ENCODE measurements at places on chromosomes 16 and 17.
A peak's percentile ranks its signal among the peaks of the same experiment; 100 is the strongest.

GRCh38 chr16:81515281-81515680 is 70.7 kb downstream of the CMIP start:
- no peak for DNase-seq

- DNase-seq: peak; percentile 3
Observed at GRCh38 chr17:55238931-55239297, 25.8 kb upstream of the HLF start.

- DNase-seq: no peak
Observed at GRCh38 chr17:79920751-79921410, 81.6 kb upstream of the CBX4 start.

- no peak for DNase-seq
Observed at GRCh38 chr17:37513711-37514110, 24.0 kb downstream of the DUSP14 start.

DNA sequence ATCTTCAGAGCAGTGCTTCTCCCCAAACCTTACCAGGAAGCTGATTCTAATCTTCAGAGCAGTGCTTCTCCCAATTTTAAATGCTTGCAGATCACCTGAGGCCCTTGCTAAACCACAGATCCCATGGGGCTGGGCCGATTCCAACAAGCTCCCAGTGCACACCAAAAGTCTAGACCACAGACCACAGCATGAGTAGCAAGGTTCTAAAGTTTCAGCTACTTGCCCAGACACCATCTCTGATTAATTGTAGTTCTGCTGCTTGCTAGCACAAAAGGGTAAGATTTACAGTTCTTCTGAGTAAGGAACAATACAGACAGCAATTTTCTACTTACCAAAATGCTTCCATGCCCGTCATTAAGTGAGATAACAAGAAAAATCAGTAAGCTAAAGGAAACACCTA is 12.2 kb downstream of the CLEC3A start:
- DNase-seq: no peak

GRCh38 chr16:24346734-24347133 is 90.6 kb downstream of the CACNG3 start:
- DNase-seq: no peak

- DNase-seq: peak; percentile 61
Observed at GRCh38 chr17:17063546-17064122, 21.4 kb downstream of the MPRIP start.

DNA sequence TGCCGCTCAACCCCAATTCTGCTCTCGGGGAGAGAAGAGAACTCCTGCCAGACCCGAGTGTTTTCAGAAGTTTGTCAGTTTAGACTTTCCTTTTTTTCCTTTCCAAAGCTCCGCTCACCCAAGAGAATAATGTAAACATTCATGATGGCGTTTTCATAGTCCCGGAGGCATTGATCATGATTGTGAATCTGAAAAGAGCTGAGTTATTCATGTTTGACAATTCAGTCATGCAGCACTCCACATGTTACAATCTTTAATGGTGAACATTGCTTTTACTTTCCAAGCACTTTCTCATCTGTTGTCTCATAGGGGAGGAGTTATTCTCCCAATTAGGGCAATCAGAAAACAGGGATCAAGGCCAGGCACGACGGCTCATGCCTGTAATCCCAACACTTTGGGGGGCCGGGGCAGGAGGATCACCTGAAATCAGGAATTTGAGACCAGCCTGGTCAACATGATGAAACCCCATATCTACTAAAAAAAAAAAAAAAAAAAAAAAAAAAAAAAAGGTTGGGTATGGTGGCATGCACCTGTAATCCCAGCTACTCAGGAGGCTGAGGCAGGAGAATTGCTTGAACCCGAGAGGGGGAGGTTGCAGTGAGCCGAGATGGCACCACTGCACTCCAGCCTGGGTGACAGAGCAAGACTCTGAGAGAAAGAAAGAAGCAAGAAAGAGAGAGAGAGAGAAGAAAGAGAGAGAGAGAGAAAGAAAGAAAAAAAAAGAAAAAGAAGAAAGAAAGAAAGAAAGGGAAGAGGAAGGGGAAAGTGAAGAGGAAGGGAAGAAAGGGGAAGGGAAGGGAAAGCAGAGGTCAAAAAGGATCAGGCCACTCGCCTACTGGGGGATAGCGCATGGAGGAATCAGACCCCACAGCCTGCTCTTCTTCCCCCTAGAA is 70.0 kb upstream of the TNRC6C start:
- DNase-seq: peak; percentile 14

DNA sequence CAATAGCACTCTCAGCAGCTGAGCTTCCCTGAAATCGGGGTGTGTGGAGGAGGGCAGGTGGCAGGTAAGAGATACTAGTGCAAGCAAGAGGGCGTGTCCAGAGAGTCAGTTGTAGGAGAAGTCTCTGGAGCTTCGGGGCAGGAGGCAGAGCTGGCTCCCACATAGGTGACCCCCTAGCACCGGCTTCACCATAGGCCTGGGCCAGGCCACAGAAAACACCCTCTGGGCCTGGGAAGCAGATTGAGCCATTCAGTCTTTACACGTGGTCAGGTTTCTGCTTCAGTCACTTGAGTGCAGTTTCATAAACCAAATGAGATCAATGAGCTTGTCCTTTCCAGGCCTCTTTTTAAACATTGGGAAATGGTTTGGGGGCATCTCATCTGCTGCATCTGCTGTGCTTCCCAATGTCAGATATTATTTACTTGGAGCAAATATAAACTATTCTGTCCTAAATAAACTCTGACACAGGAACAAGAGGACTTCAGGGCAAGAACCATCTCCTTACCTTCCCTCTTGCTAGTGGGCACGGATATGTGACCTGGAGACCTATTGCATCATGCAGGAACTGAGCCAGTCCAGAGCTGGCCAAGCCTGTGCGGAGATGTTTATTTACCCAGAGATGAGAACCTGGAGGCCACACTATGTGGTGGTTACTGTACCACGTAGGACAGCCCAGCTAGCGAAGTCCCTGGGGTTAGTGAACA is 16.1 kb downstream of the CCR7 start:
- peak; percentile 94 for DNase-seq

DNA sequence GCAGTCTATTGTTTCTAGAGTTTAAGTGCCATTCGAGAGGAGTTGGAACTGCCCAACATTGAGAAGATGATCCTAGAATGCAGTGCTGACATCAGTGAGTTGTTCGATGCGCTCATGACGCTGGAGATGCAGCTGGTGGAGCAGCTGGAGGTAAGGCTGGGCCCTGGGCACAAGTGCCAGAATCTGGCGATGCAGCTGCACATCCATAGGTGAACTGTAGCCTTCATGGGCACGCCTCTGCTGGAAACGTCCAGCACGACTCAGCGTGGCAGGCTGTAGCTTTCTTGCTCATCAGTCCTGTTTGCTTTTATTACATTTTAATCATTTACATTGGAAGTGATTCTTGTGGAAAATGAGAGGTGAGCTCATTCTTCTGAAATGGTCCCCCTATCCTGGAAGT is 31.7 kb downstream of the DRC3 start:
- no peak for DNase-seq

- DNase-seq: no peak
Observed at GRCh38 chr16:11024333-11025053, 80.1 kb downstream of the CLEC16A start.

GRCh38 chr16:90031186-90031930 is 12.1 kb upstream of the DBNDD1 start:
- peak; percentile 34 for DNase-seq

Measured in EH (cell line).